ENCODE measurements at places on chromosomes 6 and 20.

- no peak for DNase-seq
Observed at GRCh38 chr20:12997128-12997655, 11.6 kb upstream of the SPTLC3 start.

GRCh38 chr6:42093582-42094329, 43.4 kb downstream of the TAF8 start:
- no peak for DNase-seq

DNA sequence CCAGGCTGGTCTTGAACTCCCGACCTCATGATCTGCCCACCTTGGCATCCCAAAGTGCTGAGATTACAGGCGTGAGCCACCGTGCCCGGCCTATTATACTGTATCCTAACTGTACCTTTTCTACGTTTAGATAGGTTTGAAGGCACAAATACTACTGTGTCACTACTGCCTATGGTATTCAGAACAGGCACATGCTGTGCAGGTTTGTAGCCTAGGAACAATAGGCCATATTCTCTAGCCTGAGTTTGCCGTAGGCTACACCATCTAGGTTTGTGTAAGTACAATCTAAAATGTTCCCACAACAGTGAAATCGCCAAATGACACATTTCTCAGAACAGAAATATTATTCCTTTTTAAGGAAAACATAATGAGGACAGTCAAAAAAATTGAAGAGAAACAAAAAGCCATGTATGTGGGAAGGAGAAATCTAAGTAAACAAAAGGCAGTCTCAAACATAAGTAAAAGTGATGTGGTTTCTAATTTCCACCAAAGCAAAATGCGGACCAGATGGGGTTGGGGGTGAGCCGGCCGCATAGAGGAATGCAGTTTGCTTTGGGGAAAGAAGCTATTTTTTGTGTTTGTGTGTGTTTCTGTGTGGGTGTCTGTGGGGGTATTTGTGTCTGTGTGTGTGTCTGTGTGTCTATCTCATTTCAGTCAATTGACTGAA, 192.6 kb upstream of the SALL4 start:
- DNase-seq = no peak

- no peak for DNase-seq
Observed at GRCh38 chr20:10388597-10388996, 45.4 kb downstream of the MKKS start.

GRCh38 chr6:131687022-131687421, 14.2 kb downstream of the OR2A4 start:
- no peak for DNase-seq

GRCh38 chr6:21327326-21328112, 266.0 kb upstream of the SOX4 start:
- DNase-seq = no peak

GRCh38 chr6:11389977-11390376, 147.6 kb upstream of the TMEM170B start:
- no peak for DNase-seq

GRCh38 chr20:6855104-6855503, 87.6 kb downstream of the BMP2 start:
- DNase-seq = no peak

DNA sequence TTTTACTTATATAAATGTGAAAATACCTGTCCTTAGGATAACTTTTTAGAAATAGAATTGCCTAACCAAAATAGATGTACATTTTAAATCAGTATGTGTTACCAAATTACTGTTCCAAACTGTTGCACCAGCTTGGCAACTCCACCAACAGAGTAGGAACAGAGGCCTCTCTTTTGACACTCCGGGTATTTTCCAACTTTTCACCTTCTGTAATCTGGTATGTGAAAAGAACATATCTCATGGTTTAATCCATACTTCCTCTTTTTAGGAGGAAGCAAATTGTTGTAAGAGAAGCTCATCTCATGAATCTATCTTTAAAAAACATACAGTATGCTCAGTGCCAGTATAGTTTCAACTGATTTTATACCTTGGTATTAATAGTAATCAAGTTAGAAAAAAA, 24.9 kb downstream of the RNF144B start:
- no peak for DNase-seq

DNA sequence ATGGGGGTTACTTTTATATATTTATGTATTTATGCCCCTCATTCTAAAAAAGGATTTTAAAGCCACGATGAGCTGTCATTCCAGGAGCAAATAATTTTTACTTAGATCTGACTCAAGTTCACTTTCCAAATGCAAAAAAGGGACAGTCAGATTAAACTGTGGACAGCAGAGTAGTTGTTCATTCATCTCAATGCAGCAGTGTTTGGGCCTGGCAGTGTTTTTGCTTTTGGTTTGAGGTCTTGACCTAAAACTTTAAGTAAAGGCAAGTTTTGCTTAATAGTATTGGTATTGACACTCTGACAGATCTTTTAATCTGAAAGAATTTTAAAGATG, 13.9 kb downstream of the JARID2 start:
- no peak for DNase-seq

DNA sequence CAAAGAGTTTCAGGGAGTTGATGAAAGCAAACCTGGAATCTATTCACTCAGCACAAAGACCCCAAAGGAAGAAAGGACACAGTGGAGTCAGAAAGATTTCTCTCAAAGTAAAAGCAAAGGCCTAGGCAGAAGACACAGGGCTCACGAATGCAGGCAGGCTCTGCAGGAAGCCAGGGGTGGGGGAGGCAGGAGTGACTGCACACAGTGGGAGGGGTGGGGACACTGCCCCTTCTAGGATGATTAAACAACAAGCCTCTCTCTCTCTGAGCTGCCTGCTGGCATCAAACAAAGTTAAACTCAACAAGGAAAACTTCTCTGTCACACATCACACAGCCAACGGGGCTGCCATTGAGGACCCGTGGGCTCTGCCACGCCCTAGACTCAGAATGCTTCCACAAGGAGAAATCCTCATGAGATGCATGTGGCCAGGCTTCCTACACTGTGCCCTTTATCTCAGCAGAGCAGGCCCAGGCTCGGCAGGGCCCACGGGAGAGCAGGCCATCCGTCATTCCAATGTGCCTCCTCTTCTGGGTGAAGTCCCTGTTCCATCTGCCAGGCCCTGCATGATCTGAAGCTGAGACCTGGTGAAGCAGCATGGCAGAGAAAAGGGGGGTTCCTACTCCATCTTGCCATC, 70.1 kb downstream of the RAMACL start:
- DNase-seq = no peak

GRCh38 chr6:116969211-116969863, 92.3 kb downstream of the RFX6 start:
- no peak for DNase-seq

DNA sequence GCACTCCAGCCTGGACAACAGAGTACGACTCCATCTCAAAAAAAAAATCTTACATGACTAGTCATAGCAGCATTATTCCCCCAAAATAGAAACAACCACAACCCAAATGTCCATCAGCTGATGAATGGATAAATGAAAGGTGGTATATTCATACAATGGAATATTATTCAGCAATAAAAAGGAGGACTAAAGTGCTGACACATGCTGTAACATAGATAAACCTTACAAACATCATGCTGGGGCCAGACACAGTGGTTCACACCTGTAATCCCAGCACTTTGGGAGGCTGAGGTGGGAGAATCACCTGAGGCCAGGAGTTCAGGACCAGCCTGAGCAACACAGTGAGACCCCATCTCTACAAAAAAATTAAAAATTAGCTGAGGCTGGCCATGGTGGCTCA, 16.9 kb downstream of the C20orf203 start:
- no peak for DNase-seq

DNA sequence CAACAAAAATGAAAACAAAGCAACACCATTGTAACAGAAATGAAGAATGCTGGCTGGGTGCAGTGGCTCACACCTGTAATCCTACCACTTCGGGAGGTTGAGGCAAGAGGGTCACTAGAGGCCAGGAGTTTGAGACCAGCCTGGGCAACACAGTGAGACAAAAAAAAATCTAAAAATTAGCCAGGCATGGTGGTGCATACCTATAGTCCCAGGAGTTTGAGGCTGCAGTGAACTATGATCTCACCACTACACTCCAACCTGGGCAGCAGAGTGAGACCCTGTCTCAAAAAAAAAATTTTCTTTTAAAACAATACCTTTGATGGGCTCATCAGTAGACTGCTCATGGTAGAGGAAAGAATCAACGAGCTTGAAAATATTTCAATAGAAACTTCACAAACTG, 18.5 kb downstream of the NINL start:
- no peak for DNase-seq

GRCh38 chr6:145758113-145758512, 22.8 kb upstream of the EPM2A start:
- DNase-seq = no peak

- DNase-seq = no peak
Observed at GRCh38 chr6:37940074-37940847, 120.7 kb downstream of the ZFAND3 start.

GRCh38 chr6:28269492-28269891, 2.5 kb downstream of the ZSCAN26 start:
- DNase-seq = no peak

DNA sequence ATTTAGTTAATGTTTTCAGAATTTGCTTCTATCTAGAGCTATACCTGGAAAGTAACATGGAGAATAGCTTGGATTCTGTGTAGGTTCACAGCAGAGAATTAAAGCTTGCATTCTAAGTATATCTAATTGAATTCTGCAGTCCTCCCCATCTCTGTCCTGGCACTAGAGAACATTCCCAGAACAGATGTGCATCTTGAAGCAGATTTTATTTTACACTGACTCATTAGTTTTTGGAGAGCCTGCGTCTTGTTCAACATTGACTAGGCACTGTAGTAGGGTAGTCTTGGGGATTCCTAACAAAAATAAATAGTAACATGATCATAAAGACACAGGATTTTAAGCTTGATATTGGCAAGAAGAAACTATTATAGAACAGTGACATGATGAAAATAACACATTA, 36.2 kb upstream of the BAG2 start:
- no peak for DNase-seq

- no peak for DNase-seq
Observed at GRCh38 chr20:53040693-53041589, 68.8 kb downstream of the TSHZ2 start.

- no peak for DNase-seq
Observed at GRCh38 chr6:18997375-18997826, 610.3 kb downstream of the RNF144B start.

GRCh38 chr6:89208551-89208950, 8.6 kb downstream of the GABRR1 start:
- DNase-seq = no peak

- DNase-seq = no peak
Observed at GRCh38 chr6:33882154-33882553, 78.4 kb upstream of the MLN start.

DNA sequence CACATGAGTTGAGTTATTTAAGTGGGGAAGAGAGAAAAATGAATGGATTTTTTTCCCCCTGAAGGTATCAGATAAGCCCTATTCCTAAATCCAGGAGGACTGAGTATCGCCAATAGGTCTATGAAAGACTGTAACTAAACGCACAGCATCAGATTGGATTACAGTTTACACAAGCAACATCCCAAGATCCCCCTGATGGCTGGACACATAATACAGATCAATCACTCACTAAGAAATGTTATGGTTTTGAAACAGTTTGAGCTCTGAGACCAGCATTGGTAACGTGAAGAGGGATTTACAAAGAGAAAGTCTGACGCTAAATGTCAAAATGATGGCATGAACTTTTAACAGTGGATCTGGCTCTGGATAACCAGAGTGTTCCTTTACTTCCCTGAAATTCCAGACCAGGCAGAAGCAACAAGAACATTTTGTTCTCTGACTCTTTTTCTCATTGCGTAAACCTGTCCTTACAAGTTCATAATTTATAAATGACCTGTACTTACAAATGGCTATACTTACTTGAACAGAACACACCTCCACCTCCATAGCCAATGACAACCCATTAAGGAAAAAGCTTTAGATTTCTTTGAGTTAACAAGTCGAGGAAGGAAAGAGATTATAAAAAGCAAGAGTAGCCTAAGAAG, 131.8 kb upstream of the BEND3 start:
- DNase-seq = no peak

DNA sequence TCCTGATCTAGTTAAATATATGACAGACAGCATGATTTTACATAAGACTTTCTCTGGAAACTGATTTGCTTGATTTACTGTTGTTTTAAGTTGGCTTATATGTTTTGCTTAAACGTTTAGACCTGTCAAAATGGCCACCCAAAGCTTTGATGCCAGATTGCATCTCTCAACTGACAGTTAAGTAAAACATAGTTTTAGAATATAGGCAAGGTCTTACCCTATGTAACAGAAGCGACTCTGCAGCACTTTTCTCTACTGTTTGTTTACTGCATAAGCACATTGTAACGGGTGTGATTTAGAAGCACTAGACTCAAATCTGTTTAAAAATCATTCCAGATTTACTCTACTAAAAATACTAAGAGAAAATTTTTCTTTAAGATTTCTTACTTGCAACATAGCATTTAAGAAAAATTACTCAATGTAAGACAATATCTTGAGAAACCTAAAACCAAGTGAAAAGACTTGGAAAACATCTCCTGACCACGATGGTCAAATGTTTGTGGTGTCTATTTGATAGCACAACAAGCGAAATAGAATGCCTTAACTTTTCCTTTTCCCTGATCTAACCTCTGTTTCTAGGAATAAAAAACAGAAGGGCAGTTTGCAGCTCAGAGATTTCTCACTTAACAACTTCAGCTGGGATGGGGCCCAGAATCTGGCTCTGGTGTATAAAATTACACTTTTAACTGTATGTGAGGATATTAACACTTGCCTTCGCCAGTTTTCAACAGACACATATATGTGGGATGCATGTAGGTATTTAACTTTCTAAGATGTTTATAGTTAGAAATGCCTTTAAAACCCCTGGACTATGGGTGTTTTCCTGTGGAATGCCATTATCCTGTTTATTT, 47.4 kb downstream of the AIG1 start:
- DNase-seq = no peak

DNA sequence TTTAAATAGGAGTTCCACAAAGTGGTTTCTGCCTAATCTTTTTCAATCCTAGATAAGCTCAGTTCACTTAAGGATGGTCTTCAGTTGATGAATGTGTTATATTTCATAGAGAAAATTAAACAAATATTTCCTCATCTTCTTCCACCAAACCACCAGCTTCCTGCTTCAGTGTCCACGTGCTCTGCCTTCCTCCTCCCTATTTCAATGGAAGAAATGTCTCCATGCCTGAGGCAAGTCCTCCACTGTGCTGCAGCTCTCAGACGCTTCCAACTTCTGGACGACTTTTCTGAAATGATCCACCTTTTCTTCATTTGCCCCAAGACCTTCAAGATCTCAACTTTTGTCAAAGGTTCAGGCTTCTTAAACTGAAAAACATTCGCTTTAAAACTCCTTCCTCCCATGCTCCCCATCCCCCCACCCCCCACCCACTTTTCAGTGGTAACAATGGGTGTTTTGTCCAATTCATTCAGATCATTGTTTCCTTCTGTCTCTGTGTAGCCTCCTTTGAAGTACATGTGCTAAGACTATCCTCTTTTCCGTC, 25.3 kb upstream of the FABP7 start:
- no peak for DNase-seq

GRCh38 chr6:139277161-139277560, 14.6 kb downstream of the TXLNB start:
- DNase-seq = no peak

GRCh38 chr6:109237077-109237985, 142.0 kb downstream of the CEP57L1 start:
- DNase-seq = no peak

Measured in activated naive CD4-positive, alpha-beta T cell (primary cell).